ENCODE measurements at places on chromosomes 6 and 20.

- no peak for DNase-seq
Measured at GRCh38 chr6:117494694-117495318, 12.3 kb downstream of the DCBLD1 start.

DNA sequence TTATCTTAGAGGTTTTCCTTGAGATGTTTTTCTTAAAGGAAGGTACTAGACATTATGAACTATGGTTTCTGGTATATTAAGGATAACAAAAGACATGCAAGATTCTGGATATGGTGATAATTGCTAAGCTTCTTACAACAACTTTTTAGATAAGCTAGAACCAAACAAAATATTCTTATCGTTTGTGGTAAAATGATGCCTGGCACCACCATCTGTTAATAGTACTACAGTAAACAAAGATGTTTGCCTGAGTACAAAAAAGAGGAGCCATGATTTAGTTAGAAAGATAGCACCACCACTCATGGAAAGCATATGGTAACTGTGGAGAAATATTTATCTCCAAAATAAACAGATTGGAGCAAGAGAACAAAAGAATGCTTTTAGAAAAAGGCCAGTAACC is 747.3 kb downstream of the COL12A1 start:
- no peak for DNase-seq

DNA sequence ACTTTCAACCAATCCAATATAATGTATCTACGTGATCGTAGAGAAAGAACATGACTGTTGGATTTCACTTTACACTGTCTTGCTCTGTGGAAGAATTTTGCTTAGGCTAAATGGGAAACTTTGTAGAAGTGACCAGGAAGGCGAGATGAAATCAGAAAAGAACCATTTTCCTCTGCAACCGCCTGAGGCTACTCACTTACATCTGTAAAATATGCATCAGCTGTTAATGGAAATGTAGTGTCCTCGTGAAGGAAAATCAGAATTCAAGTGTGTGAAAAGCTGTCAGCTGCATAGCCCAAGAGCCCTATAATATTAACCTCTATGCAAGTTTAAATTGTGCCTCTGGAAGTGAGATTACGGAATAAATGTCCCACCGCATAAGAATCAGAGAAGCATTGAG is 277.9 kb downstream of the C6orf118 start:
- DNase-seq, result no peak

DNA sequence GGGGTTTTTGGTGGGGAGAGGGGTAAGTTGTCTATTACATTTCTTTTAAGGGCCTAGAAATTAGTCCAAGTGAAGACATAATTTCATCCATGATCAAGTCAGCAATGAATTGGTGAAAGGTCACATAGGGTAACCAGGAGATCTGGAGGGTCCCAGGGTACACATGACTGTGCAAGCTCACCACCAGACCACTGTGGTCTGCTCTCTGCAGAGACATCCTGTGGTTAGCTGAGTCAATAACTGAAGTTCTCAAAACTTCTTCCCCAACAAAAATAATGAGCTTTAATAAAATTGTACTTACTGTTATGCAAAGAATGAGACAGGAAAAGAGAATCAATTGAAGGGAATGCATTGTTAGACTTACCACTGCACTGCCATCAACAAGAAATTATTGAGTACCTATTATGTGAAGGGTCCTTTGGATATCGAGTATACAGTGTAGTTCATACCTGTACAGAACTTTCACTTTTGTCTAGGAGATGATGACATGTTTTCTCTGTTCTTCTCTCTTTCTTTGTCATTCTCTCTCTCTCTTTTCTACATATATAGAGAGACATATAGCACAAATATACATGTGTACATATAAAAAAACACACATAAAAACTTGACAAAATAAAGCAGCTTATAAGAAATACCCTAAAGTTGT is 209.8 kb downstream of the GJA1 start:
- DNase-seq, result no peak

GRCh38 chr6:115617031-115617430 is 443.7 kb downstream of the FRK start:
- no peak for DNase-seq

DNA sequence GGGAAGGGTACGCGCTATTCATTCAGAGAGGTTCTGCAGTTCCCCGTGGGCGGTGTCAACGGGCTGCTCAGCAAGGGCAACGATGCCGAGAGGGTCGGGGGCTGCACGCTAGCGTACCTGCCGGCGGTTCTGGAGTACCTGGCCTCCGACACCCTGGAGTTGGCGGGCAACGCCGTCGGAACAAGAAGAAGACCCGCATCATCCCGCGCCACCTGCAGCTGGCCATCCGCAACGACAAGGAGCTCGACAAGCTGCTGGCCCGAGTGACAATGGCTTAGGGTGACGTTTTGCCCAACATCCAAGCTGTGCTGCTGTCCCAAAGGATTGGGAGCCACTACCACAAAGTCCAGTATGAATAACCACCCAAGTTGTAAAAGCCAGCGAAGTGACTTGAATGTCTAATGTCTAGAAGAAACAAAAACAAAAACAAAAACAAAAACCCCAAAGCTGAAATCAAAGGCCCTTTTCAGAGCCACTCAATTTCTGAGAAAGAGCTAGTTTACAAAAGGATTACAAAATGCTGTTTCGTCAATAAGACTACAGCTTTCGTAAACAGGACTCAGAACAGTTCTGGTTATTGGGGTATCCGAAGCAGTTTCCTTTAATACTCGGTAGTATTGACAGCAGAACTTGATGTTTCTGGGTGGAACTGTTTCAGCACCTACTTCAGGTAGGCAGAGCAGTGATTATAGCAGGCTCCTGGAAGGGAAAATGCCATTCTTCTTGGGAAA is 21.9 kb upstream of the SLC17A4 start:
- no peak for DNase-seq

DNA sequence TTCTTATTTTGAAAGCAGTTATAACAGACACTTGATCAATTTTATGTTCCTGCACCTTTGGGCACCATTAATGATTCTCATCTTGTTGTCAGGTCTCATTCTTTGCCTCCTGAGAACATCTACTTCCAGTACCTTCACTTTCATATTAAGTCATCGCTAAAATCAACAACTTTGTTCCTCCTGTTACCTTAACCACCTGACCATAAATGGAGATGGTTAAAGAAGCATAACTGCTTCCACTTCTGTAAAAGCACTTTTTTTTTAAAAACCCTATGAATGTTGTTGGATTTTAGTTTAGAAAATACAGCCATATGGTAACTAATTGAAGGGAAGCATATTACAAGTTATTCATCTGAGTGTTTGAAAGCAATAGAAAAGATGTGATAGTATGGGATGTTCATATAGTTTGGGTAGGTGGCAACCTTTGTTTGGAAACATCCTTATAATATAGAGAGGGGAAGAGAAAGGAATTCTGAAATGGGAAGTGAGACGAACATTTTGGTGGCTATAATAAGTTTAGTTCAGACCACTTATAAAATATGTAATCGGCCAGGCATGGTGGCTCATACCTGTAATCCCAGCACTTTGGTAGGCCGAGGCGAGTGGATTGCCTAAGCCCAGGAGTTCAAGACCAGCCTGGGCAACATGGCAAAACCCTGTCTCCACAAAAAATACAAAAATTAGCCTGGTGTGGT is 53.9 kb downstream of the AFG1L start:
- no peak for DNase-seq

DNA sequence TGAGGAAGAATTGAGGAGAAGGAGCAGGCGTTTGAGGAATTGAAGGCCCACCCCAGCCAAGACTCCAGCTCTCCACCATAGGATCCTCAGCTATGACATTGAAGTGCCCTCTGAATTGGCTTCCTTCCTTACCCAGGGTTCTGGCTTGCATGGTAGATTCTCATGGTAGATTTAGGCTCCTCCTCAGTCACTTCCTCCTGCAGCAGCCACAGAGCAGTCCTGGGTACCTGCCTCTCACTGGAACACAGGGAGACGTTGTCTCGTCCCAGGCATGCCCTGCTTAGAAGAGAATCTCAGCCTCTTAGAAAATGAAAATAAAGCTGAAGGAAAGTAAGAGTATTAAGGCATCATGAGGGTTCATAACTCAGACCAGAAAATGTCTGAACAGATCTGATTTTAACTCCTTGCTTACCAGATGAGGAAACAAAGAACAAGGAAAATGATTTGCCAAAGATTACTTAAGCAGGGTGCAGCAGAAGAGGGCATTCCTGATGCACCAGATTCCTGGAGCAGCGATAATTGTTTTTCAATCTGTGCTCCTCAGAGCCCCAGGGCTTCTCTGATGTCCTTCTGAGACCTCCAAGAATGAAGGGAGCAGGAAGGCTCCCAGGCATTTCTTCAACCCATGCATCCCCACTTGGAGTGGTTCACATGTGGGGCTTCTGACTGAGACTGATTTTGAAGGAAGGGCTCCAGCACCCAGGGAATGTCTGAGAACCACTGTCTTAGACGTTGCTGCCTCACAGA is 219.8 kb downstream of the HIVEP2 start:
- no peak for DNase-seq

GRCh38 chr6:161890133-161890831 is 616.4 kb upstream of the AGPAT4 start:
- DNase-seq, result no peak

DNA sequence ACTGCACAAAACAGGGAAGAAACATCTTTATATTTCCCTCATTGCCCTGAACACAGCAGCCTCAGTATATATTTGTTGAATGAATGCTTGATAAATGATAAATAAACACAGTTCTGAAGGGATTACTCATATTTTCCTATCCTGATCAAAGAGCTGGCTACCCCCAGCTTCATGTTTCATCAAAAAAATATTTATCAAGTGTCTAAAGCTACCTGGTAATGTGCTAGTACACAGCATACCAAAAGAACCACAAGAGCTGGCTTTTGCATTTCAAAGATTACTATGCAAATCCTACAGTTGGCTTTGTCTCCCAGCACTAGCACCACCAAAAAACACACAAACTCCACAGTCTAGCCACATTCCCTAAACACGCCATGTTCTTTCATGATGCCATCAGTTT is 130.0 kb downstream of the BTBD9 start:
- no peak for DNase-seq

GRCh38 chr6:113856375-113856624 is 845 bp upstream of the MARCKS start:
- DNase-seq, result no peak

GRCh38 chr6:56552187-56553130 is 90.2 kb downstream of the DST start:
- DNase-seq, result no peak

- DNase-seq, result no peak
Measured at GRCh38 chr6:39471954-39472659, 149.6 kb upstream of the KCNK16 start.

DNA sequence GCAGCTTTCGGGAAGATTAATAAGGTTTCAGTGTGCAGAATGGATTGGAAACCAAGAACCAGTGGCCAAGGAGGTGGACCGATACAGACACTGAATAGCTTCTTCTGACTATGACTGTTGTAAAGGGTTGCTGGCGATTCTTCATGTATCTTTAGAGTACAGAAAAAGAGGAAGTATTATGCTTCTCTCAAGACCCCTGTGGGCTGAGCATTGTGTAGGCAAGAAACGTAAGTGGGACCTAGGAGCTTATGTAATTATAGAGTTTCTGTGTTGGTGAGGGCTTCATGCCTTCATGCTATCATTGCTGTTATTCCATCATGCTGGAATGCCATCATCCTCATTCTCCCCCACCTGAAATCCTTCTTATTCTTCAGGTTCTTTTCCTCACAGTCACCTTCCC is 105.4 kb upstream of the AKIRIN2 start:
- no peak for DNase-seq

GRCh38 chr6:143394389-143394788 is 56.1 kb downstream of the ADAT2 start:
- no peak for DNase-seq
